ENCODE measurements at places on chromosomes 5 and 9. TPM values are rescaled to one million over a fixed set of nuclear protein-coding genes. Genes with fewer than 3 reads are reported as not detected.

DNA sequence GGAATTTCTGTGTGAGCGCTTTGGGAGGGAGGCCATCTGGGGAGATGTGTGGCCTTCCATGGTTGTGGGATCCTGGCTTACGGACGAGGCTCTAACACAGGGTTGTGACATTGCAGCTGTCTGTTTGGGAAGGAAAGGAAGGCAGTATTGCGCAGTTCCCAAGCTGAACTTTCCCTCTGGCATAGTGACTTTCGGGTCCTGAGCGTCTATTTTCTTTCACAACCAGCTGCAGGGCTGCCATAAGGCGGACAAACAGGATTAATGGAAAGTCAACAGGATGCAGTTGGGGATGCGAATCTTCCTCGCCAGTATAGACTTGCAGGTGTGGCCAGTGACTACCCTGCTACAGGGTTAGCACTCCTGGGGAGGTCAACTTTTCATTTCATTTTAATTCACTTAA is 25.9 kb downstream of the CCT5 start:
- no peak for DNase-seq

- DNase-seq: no peak
Measured at GRCh38 chr9:70060148-70060882, 16.7 kb downstream of the MAMDC2 start.

- no peak for DNase-seq
Measured at GRCh38 chr9:137832191-137832700, 45.3 kb upstream of the CACNA1B start.

DNA sequence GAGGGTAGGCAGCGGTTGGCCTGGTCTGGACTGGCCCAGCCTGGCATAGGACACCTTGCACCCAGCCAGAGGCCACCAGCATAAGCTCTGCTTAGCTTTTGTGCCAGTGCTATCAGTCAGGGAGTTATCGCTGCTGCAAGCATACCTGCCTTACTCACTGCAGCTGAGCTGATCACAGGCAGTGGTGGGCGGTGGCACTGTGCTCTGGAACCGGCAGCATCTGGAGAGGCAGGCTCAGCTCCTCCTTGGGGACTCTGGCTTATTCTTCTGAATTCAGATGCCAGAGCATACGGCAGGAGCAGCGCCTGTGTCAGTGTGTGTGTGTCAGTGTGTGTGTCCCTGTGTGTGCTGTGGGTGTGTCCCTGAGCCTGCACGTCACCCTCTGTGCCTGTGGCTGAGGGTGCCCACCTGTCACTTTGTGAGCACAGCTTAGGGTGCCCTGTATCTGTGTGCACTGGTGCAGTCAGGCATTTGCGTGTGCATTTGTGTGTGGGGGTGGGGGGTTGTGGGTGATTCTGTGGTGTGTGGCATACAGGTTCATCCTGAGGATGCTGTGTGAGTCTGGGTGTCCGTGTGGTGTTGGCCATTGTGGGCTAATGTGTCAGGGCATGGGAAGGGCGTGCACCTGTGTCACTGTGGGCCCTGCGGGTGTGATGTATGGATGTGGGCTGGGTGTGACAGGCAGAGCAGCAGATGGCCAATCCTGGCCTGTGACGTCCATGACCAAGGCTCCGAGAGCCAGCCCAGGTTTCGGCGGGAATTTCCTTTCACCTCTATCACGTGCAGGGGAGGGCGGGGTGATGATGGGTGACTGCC is 23.5 kb downstream of the LMX1B start:
- no peak for DNase-seq

GRCh38 chr5:14714706-14715105 is 50.2 kb downstream of the OTULIN start:
- no peak for DNase-seq

DNA sequence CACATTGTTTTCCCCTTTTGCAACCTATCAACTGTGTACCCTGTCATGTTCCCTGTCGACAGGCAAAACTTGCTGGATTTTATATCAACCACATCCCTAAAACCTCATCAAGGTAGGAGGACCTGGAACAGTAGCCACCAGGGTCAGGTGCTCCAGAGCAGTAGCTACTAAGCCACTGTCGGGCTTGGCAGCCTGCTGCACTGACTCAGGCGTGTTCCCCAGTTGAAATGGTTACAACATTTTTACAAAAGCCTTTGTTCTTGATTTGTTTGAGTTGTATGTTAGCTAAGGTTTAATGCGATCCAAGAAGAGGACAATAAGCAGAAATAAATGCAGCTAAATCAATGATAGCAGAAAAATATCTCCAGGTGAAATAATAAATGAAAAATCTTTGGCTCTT is 407.4 kb upstream of the TLE4 start:
- no peak for DNase-seq

DNA sequence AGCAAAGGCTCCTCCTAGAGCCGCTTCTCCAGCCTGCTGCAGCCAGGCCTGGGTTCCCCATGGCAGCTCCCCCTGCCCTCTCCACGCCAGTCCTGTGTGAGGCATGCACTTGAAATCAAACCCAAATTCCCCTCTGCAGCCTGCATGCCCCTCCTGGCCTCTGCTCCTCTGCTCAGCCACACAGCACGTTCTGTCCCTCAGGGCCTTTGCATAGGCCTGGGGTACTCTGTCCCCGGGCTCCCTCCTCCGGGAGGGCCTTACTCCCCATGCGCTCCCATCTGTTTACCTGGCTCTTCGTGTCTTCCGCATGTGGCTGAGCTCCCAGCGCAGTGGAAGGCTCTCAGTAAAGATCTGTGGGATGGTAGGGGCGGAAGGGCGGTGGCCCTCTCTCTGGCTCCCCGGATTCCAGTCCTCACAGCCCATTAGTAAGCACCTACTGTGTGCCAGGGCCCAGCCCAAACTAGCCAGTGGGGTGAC is 203.5 kb upstream of the IER5L start:
- DNase-seq: peak; percentile 20

ITGA2 gene
- 2.0 TPM for total RNA-seq

Data from activated naive CD8-positive, alpha-beta T cell treated with anti-CD3 and anti-CD28 coated beads, Interleukin-2, amount 10 ng/mL, durations not matched to agents 7 days and 5 days (primary cell).